ENCODE measurements at places on chromosomes 1 and 21. TPM values are rescaled to one million over a fixed set of nuclear protein-coding genes. Genes with fewer than 3 reads are reported as not detected.

INKA2 gene
- total RNA-seq: 0.70 TPM

CAMK1G gene
- total RNA-seq: not detected

DNA sequence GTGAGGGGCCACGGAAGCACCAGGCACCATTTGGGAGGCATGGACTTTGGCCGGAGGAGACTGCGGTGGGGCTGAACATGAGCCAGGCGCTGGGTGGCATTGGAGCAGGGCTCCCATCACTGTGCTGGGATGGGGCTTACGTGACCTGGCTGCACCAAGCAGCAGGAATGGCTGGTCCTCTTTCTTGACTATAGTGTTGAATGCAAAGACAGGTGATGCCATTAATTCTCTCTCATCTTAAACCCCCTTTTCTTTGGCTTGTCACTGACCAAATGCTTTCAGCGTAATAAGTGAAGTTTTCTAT is 447.9 kb downstream of the CAMTA1 start:
- no peak for DNase-seq

GRCh38 chr1:171424494-171424893 is 60.8 kb upstream of the PRRC2C start:
- DNase-seq: no peak

GRCh38 chr1:82139751-82140468 is 339.2 kb downstream of the ADGRL2 start:
- DNase-seq: no peak

CEP170 gene
- total RNA-seq: 48.6 TPM

DNA sequence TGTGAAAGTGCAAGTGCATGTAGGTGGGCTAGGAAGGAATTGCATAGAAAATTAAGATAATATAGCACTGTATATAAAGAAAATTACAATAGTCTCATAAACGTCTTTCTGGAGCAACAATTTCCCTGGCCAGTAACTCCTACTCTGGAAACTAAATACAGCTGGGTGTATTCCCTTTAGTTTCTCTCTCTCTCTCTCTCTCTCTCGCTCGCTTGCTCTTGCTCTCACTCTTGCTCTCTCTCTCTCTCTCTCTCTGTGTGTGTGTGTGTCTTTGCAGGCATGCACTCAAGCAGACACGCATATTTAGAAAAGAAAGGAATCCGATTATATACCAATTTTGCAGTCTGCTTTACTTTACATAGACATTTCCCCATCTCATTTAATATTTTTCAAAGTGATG is 14.7 kb downstream of the S100A10 start:
- no peak for DNase-seq

GRCh38 chr1:14869187-14869586 is 270.7 kb downstream of the KAZN start:
- DNase-seq: no peak

DNA sequence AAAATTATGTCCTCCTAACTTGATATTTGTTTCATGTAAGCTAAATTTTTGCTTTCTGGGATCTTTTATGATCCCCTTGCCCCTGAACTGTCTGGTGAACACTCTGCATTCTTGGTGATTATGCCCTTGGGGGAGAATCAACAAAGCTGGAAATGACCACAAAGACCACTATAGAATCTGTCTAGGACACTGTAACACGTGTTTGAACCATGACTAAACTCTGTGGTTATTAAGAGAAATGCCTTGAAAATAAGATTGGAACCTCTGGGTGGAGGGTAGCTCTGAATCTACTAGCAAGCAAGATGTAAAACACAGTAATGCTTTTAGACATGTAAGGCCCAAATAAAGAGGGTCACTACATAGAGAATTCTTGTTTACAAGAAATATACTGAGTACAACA is 237.5 kb downstream of the HMCN1 start:
- DNase-seq: no peak

- no peak for DNase-seq
Observed at GRCh38 chr21:31945141-31945540, 72.3 kb downstream of the HUNK start.

DNA sequence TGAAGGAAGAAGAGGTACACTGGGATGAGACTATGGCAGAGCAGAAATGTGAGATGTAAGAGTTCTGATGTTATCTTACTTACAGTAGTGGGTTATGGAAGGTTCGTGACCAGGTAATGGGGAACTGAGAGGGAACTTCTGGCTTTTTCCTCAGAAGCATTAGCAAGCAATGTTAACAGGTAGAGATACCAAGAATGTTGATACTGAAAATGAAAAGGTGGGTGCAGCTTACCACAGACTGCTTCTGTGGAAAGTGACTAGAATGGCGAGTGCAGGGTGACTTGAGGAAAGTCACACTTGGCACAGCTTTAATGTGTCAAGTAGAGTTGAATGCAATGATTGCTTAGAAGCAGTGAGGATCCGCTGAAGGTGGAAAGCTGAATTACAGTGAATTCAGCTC is 70.8 kb downstream of the PLA2G4A start:
- no peak for DNase-seq

DNA sequence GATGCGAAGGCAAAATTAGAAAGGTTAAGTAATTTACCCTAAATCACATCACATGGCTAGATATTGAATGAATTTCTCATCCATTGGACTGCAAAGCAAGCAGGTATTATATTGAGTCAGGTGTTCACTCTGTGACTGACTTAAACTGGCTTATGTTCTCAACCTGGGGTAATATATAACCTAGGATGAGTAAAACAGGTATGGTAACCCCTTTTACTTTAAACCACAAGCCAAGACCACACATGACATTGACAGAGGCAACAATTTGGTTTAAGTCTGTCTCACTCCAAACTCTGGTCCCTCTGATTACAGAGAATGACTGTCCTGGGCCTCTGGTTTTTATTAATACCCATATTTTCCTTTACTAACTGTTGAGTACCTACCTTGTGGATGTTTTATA is 33.3 kb downstream of the MAEL start:
- DNase-seq: no peak

- no peak for DNase-seq
Observed at GRCh38 chr1:201074018-201074417, 38.2 kb downstream of the CACNA1S start.

GRCh38 chr1:221456918-221457317 is 285.0 kb downstream of the DUSP10 start:
- no peak for DNase-seq

GRCh38 chr1:38489844-38490270 is 369.7 kb downstream of the RRAGC start:
- peak; percentile 2 for DNase-seq

- DNase-seq: no peak
Observed at GRCh38 chr1:101653482-101653946, 343.2 kb downstream of the OLFM3 start.

GJB3 gene
- total RNA-seq: not detected

GRCh38 chr1:150777544-150777943 is 12.0 kb upstream of the CTSS start:
- no peak for DNase-seq

- DNase-seq: no peak
Observed at GRCh38 chr1:32393832-32394140, 455 bp downstream of the BSDC1 start.

- peak; percentile 79 for DNase-seq
Observed at GRCh38 chr1:205528887-205529825, 24.7 kb downstream of the CDK18 start.

DNA sequence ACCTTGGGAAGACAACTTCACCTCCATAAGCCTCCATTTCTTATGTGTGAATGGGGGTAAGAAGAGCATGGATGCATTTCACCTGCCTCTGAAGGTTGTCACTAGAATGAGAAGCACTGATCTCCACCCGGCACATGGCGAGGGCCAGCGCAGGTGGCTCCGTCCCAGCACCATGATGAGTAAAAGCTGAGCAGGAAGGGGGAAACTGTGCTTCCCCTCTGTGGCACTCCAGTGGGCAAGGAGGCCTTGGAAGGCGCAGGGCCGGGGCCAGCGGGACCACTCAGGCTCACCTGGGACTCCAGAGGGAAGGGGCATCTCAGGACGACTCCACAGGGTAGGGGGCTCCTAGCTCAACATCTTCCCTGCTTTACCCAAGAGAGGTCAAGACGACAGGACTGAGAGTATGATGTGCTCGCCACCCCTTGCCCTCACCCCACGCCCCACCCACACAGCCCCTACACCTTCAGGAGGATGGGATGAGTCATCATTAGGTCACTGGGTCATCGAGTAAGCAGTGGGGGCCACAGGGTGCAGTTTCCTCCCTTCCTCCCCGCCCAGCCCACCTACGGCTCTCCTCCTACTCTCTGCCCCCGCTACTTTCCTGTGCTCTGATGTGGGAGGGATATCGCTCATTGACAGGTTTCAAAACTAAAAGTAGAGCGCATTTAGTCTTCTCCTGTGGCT is 112.1 kb downstream of the HIVEP3 start:
- DNase-seq: peak; percentile 63

GRCh38 chr1:231166398-231166797 is 4.5 kb downstream of the TRIM67 start:
- DNase-seq: no peak

DNA sequence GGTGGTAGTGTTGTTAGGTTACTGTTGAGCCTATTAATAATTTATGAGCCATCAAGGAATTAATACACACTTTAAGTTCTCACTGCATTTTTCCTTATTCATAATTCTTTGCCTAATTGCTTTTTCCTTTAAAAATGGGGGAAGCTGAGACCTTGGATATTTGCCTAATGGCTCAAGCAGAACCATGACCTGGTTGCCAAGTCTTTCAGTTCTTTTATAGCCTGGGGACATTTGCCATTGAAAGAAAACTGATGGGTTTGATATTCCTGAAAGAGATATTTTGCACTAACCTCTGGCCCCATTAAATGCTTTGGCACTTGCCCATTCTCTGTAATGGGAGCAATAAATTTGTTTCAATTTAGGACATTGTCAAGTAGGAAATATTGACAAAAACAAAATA is 18.5 kb upstream of the LRRC53 start:
- no peak for DNase-seq

TPTE gene
- not detected for total RNA-seq

GRCh38 chr1:52413410-52413989 is 9.1 kb downstream of the PRPF38A start:
- no peak for DNase-seq

FNDC5 gene
- not detected for total RNA-seq

DNA sequence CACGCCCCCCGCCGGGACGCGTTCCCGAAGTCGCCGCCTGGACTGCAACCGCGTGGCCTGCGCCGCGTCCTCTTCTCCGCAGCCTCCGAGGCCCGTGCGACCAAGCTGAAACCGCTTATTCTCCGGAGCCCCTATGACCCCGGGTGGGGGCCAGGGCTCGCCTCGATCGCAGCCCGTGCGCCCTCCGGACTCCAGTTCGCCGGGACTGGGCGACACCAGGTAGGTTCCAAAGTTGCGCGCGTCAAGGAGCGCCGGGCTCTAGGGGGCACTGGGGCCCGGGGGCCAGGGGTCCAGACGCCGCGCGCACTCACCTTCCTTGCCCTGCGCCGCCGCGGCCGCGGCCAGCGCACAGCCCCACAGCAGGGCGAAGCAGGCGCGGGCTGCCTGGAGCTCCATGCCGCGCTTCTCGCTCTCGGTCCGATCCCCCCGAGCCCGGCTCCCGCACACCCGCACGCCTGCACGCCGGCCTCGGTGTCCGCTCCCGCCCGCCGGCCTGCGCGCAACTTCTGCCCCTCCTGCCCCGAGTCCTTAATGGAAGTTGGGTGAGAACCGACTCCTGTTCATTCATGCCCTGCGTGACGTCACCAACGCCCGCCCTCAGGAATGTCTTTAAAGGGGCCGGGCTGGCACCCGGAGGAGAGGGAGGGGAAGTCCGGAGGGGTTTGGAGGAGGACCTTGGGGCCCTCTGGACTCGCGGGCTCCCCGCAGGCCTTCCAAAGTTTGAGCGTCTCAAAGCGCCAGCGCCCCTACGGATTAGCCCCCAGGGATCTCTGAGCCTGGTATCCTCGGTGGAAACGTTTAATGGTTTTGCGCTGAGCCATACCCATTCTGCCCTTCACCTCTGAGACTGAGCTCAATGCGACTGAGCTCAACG is at the start of gene EPHA2:
Gene EPHA2, minus strand, starts transcription at position 533 of the 874 bp plus-strand sequence. Its CDS starts 137 bp downstream, at position 396.
- DNase-seq: no peak

DNA sequence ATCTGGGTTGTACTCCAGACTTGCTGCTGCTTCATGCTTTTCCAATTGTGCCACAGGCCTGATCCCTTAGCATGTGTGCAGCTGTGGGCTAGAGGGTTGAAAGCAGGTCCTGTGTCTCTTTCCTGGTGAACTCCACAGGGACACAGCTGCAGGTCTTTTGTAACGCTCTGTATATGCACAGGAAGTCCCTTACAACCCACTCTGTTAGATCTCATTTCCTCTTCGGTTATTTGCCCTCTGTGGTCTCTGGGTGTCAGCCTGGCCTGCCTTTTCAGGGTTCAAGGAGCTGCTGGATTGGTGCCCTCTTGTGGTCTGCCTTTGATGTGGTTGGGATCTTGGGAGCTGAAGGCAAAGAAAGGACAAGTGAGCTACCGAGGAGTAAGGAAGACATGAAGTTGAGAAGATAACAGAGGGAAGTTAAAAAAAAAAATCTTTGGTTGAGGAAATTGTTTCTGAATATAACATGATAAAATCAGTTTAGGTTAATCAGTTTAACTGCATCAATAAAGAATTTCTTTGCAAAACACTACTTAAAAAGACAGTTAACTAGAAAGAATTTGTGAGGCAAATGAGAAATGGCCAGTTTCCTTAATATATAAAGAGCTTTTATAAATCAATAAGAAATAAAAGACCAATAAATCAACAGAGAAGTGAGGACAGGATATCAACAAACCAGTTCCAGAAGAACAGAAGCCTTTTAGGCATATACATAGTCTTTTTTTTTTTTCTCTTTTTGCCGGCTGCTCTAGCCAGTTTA is 44.1 kb downstream of the UCK2 start:
- DNase-seq: peak; percentile 40

- DNase-seq: no peak
Observed at GRCh38 chr21:41410361-41410760, 15.7 kb upstream of the MX1 start.

GRCh38 chr1:17861685-17862084 is 106.6 kb downstream of the ACTL8 start:
- no peak for DNase-seq

DNA sequence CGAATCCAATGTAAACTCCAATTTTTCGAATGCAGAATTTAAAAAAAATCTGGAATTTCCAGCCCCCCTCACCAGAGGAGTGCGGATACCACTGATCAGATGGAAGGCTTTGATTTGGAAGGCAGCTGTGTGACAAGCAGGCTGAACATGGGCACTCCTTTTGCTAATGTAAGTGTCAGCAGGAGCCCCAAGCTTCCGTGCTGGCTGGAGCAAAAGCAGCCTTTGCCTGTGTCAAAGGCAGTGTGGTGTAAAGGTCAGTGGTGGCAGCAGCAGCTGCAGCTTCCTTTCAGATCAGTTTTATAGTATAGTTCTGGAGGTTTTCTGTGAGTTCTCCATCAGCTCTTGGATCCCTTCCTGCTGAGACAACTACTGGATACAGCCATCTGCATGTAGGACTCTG is 259.9 kb downstream of the CTH start:
- no peak for DNase-seq

LCE1B gene
- not detected for total RNA-seq

OLFML2B gene
- total RNA-seq: not detected

DNA sequence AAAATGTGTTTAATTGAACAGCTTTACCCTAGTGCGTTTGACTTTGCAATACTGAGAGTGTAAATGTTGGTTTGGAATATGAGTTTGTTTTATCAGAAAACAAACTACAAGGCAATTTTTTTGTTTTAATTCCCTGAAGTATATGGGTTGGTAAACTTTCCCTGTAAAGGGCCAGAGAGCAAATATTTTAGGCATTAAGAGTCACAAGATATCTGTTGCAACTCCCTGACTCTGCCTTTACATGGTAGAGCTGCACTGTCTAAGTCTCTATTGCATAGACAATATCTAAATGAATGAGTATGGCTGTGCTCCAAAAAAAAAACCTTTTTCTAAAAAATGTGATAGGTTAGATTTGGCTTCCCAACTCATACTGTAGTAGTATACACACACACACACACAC is 115.1 kb upstream of the PBX1 start:
- no peak for DNase-seq

DISC1 gene
- 7.6 TPM for total RNA-seq

- DNase-seq: no peak
Observed at GRCh38 chr1:233993651-233994050, 89.2 kb downstream of the SLC35F3 start.

SLC22A15 gene
- 0.39 TPM for total RNA-seq

All from naive thymus-derived CD8-positive, alpha-beta T cell (primary cell).